ENCODE measurements at places on chromosomes 6 and 20.

- DNase-seq: peak; percentile 72
These were observed at the start of gene EIF6 for GRCh38 chr20:35284267-35284991. Gene EIF6 (minus strand): TSS chr20:35284772. CDS start chr20:35284487, 285 bp downstream.

DNA sequence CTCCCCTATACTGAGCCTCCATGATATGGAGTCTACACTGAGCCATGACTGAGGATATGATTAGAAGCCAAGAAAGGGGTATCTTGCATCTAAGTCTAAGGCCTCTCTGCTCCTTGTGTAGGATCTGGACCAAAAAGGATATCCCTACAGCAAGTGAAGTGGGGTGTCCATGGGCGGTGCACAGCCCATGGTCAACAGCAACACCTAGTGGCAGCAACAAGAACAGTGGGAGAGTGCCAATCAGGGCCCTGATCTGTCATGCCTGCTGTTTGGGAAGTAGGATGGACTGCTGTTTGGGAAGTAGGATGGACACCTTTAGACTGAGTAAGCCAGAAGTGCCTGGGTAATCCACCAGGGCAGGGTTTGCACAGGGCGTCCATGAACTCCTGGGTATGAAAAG lies 22.4 kb downstream of the PTGIS start:
- no peak for DNase-seq

GRCh38 chr20:2694008-2694471 lies 1.5 kb downstream of the EBF4 start:
- DNase-seq: no peak

GRCh38 chr6:144139817-144140216 lies 10.5 kb upstream of the STX11 start:
- no peak for DNase-seq

GRCh38 chr6:35354361-35355135 lies 12.2 kb downstream of the PPARD start:
- no peak for DNase-seq

GRCh38 chr6:30130179-30130679 lies 5.7 kb upstream of the TRIM40 start:
- DNase-seq: no peak

DNA sequence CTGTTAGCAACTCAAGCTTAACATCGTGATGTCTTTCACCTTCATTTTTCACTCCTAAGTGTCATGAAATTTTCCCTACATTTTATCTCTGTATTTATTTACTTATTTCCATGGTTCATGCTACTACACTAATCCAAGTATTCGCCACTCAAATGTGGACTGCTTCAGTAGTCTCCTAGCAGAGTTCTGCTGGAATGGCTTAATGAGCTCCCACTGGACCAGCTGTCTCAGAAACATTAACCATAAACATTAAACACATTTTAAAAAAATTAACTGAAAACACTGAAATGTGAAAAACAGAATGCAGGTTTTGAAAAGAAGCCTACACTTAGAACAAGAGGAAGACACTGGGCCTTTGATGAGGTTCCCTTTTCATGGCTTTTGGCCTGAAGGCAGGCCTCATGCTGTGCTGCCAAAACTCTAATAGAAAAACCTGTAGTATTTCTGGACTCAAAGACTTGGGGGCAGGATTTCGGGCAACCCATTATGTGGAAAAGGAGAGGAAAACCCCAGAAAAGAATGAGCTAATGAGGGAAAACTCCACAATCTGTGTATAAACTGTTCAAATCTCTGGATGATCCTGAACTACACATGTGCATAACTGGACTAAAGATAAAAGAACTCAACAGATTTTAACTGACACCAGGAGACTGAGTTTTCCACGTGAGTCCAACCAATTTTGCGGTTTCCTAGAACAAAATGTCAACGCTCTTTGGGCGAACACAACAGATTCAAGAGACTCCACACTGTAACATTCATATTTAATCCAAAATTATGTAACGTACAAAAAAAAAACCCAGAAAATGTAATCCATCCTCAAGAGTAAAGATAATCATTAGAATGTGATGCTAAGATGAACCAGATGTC lies 33.0 kb downstream of the SAMD3 start:
- DNase-seq: no peak

DNA sequence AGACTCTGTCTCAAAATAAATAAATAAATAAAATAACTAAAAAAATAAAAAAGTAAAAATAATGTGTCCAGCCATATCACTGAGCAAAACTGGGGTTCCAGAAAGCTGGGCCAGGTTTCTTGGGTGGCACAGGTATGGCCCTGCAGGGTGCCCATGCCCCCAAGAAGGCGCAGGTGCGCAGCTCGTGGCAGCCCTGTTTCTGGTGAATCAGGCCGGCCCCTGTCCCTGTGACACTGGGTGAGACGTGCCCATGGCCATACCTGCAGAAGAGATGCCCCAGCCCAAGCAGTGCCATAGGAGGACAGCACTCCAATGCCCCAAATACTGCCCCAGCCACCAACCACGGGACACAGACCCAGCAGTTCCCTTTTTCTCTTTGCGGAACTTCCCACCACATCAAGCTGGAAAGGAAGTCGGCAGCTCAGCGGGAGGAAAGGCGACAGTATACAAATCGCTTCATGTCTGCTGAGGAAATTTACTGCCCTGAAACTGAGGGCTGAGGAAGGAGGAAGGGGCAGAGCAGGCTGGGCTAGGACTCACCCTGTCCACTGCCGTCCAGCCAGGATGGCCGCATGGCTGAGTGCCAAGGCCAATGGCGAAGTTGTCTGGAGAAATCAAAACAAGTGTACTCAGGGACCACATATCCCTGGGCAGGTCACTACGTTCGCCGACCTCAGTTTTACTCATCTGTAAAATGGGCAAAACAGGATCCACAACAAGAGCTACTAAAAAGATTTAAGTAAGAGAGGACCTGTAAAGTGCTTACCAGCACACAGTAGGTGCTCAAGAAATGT lies 55.4 kb downstream of the PREX1 start:
- DNase-seq: no peak

- no peak for DNase-seq
These were observed 347.6 kb downstream of the CDC5L start for GRCh38 chr6:44734886-44735629.

DNA sequence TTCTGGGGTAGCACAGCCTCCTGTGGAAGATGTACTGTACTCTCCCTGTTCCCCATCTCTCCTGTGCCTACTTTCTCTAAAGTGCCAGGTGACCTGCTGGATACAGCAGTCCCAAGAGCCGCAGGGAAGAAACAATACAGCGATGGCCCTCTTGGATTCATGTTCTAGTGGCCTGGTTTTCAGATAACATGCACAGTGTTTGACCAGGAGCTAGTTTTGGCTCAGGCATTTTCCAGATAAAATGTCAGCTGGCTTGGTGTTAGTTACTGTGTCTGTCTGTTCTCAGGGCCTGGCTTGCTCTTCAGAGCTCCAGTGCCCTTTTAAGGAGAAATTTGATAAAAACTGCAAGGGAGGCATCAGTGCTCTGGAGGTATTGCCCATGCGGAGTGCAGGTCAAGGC lies 41.3 kb downstream of the GABRR2 start:
- DNase-seq: no peak

DNA sequence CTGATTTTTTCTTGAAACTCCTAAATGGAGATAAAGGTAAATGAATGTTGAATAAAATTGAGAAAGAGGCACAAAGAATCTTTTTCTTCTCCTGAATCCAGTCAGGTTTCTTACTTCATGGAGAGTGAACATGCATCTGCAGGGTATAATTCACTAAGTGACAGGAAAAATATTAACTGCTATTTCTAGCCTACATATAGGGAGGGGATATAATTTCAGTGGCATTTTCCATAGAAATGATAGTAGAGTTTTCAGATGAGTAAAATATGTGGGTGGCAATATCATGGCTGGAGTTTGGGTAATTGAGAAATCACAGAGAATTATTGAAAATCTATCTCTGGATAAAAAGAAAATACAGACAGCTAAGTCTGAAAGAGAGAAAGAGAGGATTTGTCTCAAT lies 1227.0 kb upstream of the GJE1 start:
- DNase-seq: no peak

GRCh38 chr20:38873050-38873581 lies 53.1 kb upstream of the FAM83D start:
- DNase-seq: peak; percentile 31

DNA sequence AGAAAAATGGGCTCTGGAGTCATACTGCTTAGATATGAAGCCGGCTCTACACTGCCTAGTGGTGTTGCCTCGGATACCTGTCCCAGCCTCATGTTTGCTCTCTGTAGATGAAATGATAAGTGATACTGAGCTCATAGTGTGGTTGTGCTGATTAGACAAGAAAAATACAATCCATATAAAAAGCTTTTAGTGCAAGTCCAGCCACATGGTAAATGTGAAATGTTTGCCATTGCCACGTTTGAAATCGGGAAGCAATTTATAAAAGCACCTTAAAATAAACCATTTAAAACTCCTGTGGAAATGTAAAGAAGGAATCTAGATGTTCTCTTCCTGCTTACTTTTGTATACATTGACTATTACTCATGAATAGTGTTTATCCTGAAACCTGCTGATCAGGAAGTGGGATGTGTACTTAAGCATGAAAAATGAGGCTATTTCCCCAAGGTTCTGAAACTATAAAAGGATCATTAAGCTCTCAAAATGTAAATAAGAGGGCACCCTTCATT lies 13.1 kb upstream of the PBOV1 start:
- no peak for DNase-seq

GRCh38 chr20:9321007-9321406 lies 193.4 kb upstream of the LAMP5 start:
- DNase-seq: no peak

- DNase-seq: no peak
These were observed 2.1 kb downstream of the EZR start for GRCh38 chr6:158816803-158817727.

DNA sequence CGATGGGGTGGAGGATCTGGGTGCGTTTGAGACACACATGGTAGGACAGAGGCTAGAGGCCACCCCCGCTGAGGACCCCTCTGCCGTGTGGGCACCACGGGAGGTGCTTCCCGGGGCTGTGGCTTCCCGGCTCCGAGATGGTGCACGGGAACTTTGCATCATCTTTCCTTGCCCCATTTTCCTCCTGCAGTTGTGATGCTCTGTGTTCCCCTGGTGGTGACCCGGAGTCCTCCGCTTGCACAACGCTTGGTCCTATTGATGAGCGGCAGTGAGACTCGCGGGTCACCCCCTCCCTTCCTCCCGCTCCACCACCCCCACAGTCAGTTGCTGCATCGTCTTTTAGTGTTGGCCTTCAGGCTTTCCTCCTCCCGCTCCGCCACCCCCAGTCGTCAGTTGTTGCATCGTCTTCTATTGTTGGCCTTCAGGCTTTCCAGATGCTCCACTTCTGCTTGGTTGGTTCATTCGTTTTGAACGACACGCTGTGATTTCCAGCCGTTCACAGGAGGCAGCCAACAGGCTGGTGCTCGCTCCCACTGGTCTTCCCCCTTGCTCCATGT lies 37.3 kb downstream of the PYGB start:
- DNase-seq: no peak

DNA sequence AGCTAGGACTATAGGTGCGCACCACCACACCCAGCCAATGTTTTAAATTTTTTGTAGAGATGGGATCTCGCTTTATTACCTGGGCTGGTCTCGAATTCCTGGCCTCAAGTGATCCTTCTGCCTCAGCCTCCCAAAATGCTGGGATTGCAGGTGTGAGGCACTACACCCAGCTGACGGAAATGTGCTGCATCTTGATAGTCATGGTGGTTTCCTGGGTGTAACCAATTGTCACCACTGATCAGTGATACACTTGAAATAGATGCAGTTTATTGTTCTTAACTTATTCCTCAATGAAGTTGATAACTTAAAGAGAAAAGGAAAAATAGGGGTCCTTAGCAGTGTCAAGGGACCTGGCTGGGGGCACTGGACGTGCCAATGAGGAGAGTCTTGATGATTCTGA lies 92.4 kb downstream of the PPP1R14C start:
- DNase-seq: peak; percentile 56

DNA sequence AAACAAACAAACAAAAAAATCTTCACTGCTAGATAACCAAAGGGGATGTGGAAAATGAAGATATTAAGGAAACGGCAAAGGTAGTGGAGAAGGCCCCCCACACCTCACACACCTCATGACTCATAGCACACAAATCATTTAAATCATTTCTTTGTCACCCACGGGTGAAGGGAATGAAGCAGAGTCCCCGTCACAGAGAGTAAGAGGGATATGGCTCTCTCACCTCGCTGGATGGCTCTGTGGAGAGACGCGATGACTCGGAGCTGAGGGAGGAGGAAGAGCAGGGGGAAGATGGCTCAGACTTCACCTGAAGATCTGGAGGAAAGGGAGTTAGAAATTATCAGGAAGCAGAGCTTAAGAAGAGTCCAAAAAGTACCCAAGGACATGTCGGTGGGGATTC lies 1.2 kb downstream of the ATF6B start:
- no peak for DNase-seq

GRCh38 chr6:131043902-131044447 lies 19.1 kb downstream of the EPB41L2 start:
- DNase-seq: no peak

DNA sequence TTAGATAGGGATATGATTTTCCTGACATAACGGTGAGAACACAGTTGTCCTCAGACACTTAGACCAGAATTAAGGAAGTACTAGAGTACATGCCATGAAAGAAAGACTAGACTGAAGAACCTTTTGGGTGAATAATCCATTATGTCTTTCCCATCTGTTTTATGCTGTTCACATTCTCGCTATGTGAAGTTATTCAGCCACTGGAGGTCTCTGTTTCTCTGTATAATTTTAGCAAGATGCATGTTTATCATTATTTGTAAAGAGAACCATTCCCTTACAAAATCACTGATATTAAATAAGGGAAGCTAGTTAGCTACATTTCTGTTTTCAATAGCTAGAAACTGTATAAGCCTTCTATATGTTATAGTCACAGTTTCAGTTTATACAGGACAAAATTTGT lies 391.9 kb downstream of the CD109 start:
- no peak for DNase-seq

DNA sequence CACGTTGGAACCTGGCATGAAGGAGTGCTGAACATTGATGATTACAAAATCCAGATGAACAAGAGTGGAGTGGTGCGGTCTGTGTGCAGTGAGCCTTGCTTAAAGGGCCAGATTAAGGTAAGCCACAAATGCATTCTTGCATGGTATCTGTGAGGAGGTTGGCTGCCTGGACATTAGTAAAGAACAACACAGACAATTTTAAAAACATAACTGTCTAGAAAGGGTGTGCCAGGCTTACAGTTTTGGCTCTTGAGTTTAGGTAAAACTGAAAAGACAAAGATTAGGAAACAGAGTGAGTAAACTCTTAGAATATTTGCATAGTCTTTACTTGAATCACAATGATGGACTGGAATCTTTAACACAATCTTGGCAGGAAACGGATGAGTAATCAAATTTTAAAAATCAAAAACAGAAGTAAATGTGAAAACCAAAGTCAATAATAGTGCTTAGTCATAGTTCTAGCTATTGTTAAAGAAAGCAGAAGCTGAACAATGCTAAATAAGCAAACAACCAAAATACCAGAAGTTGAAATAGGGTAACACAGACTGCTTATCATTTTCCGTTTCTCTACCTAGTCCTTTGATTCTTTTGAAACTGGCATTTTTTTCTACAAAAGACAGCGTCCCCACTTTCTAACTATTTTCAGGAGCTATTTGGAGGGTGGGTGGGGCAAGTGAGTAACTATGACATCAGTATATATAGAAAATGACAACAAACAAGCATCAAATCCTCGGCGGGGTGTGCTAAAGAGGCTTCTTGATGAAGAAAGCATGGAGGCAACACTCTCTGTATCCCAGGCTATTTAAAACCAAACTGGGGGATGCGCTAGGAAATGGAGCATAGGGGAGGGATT lies 185.8 kb upstream of the RAB32 start:
- no peak for DNase-seq

GRCh38 chr6:35678021-35678654 lies 10.6 kb downstream of the FKBP5 start:
- no peak for DNase-seq

Data from Jurkat, Clone E6-1 (cell line).